ENCODE measurements at places on chromosomes 16 and 17. TPM values are rescaled to one million over a fixed set of nuclear protein-coding genes. Genes with fewer than 3 reads are reported as not detected.

GRCh38 chr16:63980763-63981162 lies 1141.1 kb downstream of the CDH11 start:
- DNase-seq, result no peak

DNA sequence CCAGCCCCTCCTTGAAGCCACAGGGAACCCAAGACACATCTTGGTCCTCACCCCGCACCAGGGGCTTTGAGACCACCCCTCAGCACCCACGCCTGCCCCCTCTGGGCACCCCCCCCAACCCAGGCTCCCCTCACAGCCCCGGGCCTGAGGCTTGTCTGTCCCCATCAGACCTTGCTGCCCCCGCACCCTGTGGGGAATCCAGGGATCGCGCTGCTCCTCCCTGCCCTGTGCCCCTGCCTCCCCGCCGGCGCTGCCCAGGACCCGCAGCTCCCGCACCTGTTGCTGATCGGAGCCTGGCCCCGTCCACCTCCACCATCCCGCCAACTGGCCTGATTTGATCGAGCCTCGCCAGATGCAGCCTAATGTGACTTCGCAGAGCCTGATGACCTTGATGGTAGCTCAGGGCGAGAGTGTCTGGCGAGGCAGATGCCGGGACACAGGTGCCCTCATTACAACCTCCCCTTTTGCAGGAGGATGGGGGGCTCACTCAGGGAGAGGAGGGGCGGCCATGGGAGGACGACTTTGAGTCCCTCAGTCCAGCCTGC lies 29.0 kb downstream of the SLC25A10 start:
- DNase-seq, result no peak

GRCh38 chr16:88702371-88703210 lies 3.6 kb downstream of the RNF166 start:
- no peak for DNase-seq

DNA sequence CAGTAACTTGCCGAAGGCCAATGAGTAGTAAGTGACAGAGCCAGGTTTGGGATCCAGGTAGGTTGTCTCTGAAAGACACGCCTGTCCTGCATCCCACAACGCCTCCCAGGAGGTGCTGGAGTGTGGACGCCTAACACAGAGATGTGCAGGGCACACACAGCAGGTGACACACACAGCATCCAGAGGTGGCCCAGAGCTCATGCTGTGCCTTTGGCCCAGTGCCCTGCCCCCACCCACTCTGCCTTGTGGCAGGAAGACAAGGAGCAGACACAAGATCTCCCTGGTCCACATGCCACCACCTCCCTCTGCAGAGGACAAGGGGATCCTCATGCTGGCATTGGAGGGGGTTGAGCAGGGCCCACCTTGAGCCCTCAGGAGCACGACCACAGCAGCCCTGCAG lies 14.7 kb upstream of the STH start:
- no peak for DNase-seq

- DNase-seq, result peak; percentile 19
Observed at GRCh38 chr17:16935786-16936185, 36.1 kb downstream of the TNFRSF13B start.

DNA sequence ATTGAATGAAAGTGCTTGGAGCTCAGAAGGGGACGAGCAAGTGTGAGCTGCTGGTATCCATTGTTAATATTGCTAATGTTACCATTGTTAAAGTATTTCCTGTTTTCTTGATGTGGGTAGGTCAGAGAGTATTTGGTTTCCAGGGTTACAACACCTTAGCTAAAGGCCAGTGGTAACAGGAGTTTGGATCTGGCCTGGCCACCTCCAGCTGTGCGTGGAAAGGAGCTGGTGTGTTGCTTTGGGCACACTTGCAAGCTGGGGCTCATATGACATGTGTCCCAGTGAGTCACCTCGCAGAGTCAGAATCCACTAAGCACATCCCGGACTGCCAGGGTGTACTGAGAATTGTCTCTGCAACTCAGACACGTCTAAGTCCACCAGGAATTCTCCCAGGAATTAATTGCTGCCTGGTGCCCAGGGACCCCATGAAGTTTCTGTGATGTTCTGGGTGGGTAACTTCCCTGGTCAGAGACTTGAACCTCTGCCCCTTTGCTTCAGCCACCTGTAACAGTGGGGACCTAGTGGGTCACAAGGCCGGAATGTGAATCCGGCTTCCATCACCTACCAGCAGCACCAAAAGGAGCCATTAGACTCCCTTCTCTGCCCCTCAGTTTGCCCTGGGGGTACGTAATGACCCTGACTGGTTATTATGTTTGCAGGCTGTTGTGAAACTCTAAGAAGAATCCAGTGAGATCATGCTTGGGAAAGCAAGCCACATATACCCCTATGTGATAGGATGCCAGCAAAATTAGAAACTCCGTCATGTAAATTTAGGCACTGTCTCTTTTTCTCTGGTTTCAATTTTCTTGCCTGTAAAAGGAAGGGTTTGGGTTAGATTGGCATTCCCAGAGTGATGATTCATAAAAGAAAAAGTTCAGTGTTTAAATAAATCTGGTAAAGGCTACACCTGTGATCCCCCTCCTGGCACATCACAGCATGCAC lies 12.8 kb downstream of the SLC6A2 start:
- DNase-seq, result no peak

GRCh38 chr16:26247063-26247462 lies 555.3 kb downstream of the HS3ST4 start:
- DNase-seq, result no peak

Gene CASKIN1
- total RNA-seq, result 1.5 TPM

Gene ZG16
- not detected for total RNA-seq

Gene KRTAP2-3
- total RNA-seq, result not detected

Gene KCNH6
- total RNA-seq, result 1.5 TPM

Gene KRTAP1-5
- not detected for total RNA-seq

Gene CCL23
- not detected for total RNA-seq
